Activated CD4-positive, alpha-beta T cell treated with anti-CD3 and anti-CD28 coated beads for 48 hours (primary cell): ENCODE measurements at places on chromosomes 1 and 21.

GRCh38 chr1:38334930-38335592 is 288.5 kb upstream of the POU3F1 start:
- peak; percentile 51 for DNase-seq

DNA sequence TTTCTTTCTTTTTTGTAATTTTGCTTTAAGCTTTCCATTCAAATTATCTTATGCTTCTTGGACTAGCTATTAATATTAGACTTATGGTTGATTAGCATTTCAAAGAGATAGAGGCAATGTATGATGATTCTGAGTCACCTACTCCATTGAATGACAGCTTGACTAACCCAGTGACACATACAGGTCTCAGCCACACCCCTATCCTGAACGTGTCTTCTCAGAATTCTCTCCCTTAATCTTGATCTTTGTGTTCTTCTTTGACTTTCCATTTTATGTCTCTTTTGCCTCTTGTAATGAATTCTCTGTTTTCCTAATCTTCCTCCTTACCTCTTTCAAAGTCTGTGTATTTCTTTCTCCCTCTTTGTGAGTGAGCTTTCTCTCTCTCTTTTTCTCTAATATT is 241.1 kb downstream of the PDE4B start:
- no peak for DNase-seq

- DNase-seq = no peak
Observed at GRCh38 chr1:180211860-180212229, 18.2 kb upstream of the LHX4 start.

GRCh38 chr1:22041505-22041904 is 11.0 kb upstream of the CDC42 start:
- DNase-seq = no peak

GRCh38 chr1:176877557-176877956 is 287.0 kb downstream of the ASTN1 start:
- no peak for DNase-seq

- no peak for DNase-seq
Observed at GRCh38 chr1:41418857-41419583, 57.8 kb downstream of the FOXO6 start.

DNA sequence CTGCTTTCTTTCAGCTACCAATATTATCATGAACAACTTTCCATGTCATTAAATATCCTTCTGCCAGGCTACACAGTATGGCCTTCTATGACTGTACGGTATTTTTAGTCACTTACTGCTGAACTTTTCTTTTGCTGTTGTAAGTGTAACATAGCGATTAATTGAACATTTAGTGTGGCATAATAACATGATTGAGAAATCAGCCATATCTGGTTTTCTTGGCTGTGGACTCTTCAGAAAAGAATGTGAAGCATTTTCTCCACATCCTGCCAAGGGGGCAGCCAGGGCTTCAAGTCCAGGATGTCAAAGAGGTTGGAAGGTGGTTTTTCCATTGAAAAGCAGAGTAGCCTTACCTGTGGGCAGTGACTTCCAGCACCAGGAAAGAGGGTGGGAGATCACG is 8.8 kb upstream of the AHCYL1 start:
- no peak for DNase-seq

- DNase-seq = peak; percentile 14
Observed at GRCh38 chr1:154348429-154349076, 23.2 kb downstream of the ATP8B2 start.
